ENCODE measurements at places on chromosomes 1 and 21.

DNA sequence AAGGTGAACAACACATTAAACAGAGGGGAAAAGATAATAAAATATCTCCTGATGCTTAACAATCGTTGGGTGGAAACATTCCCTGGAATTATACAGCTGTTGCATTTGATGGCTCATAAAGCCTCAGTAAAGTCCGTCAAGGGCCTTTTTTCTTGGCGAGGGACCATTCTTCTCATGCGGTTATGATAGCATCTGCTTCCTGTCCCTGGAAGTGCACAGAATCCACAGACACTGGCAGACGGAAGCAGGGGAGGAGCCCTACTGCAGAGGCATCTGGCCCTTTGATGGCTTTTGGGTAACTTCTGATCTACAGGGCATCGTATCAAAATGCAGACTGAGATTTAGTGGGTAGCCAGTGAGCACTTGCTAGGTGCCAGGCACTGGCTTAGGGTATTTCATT lies 286.9 kb downstream of the KIF26B start:
- DNase-seq = no peak

DNA sequence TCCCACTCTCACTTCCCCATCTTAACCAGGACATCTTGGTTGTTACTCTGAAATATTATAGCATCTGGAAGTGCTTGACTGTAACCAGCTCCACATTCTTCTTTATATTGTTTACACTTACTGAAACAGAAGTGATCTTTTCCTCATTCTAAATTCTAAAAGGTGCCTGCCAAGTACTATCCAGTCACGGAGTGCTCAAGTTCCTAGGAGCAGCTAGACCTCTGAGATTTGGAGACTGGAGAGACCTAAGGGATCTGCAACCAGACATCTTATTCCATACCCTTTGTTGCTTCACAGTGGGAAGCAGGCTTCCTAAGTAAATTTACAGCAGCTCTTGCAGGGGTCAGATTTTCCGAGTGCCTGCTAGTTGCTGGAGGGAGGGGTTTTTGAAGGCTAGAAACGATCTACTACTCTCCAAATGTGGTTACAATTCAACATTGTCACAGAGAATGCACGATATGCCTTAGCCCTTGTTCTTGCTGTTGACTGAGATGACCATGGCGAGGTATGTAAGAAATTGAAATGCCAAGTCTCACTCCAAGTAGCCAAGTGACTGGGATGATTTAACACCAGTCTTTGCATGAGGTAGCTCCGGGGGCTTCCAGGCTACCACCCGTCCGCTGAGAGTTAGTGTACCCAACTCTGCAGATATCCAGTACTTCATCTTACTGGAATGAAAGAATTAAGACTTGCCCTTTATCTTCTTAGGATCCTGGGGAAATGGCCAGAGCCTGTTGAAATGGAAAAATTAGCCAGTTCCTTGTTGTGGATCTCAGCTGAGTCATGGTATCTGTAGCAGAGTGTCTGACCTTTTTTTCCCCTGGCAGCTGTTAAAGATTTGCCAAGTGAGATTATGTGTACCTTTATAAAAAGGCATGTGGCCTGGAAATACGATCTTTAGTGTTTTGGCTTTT lies 150.8 kb downstream of the MAST2 start:
- peak; percentile 2 for DNase-seq

DNA sequence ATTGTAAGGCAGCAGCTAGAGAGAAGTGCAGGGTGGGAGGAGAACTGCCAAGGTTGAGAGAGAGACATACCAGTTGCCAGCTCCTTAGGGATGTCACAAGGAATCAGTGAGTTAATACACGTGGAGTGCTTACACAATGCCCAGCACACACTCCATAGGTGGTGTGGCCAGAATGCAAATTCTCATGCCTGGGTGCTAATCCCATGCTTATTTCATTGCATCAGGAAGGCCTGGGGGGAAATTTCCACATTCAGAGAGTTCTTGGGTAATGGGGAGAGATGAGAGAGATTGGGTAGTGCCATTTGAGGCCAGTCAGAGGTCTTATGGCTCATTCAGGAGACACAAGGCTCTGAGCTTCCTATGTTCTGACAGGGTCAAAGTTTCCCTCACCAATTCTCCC lies 38.7 kb downstream of the GJA5 start:
- peak; percentile 28 for DNase-seq

DNA sequence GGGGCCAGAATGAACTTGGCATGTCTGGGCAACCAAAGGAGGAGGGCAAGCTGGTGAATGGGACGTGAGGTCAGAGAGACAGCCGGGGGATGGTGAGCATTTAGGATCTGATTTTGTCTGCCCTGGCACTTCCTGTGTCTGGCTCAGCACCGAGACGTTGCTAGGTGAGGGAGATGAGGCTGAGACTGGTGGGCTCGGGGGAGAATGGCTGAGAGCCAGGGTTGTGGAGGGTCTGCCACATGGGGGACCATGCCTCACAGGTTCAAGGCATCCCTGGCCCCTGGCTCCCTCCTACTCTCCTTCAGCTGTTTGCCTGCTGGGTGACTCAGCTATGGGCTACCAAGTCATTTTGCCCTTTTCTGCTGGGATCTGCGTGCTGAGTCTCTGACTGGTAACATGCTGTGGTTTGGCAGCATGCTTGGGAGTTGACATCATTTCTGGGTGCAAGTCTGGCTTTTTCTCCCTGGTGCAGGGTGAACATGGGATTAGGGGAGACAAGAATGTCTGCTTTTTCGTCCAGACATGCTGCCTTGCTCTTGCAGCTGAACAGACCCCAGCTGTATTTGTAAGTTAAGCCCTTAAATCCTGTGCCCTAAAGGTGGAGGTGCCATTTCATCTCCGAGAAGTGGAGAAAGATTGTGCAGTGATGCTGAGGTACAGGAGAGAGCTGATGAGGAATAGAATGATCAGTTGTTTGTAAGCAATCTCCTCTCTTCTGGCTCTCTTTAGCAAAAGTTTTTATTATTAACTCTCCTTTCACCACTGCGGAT lies 17.6 kb downstream of the GALNT2 start:
- DNase-seq = no peak

GRCh38 chr1:228853637-228854036 lies 118.4 kb downstream of the RHOU start:
- no peak for DNase-seq

- DNase-seq = peak; percentile 33
Observed at GRCh38 chr1:26127235-26128163, 15.9 kb downstream of the PDIK1L start.

DNA sequence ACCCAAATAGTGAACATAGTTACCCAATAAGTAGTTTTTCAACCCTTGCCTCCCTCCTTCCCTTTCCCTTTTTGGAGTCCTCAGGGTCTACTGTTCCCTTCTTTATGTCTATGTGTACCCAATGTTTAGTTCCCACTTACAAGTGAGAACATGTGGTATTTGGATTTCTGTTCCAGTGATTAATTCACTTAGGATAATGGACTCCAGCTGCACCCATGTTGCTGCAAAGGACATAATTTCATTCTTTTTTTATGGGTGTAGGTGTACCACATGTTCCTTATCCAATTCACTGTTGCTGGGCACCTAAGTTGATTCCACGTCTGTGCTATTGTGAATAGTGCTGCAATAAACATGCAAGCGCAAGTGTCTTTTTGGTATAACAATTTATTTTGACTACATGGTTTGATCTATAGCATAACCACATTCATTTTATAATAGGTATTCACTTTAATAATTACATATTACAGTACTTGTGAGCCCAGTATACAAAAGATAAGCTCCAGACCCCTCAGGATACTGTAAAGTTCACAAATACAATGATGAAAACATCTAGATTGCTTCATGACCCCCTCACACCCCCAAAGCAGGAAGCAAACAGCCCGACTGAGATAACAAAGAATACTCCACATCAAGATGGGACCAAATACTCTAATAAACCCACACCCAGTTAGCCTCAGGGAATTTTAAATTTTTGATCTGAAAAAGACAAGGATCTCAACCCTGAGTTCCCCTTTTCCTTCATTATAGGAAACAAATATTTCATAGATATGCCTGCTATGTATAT lies 45.3 kb downstream of the PUM1 start:
- DNase-seq = no peak

All from cardiac muscle cell (in vitro differentiated cells and primary cell).